B cell (primary cell): ENCODE measurements at places on chromosomes 7 and 10.

- no peak for DNase-seq
Measured at GRCh38 chr10:52452600-52453493, 138.8 kb downstream of the DKK1 start.

GRCh38 chr7:116041615-116042014, 11.1 kb upstream of the TFEC start:
- no peak for DNase-seq

DNA sequence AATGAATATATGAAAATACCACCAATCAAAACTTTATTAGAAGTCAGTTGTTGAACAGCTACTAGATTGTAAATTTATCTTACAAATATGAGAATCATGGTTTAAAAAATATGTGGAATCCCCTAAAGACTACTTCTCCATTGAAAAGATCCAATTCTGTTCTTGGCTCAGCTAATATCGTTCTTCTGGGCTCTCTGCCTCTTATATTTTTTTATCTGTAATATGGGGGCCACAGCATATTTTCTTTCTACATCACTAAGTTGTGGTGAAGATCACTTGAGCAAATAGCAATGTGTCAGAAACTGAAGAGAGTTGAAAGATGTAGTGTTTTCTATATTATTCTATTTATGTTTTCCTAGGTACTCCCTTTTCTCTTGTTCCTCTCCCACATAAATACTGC, 198.1 kb downstream of the FZD1 start:
- no peak for DNase-seq

DNA sequence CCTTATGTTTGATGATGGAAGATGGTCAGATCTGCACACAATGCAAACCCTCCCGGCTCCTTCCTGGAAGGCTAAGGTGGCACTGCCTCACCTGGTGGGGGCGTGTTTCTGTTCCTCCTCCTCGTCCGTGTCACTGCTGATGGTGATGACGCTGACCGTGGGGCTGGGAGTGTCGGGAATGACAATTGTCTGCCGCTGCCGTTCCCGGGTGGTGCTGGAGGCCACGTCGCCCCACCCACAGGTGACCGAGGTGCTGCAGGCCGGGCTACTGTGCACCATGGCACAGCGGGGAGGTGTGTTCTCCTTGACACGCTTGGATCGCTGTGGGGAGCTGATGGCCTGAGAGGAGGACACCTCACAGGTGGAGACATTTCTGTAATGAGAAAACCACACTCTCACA, 73.1 kb downstream of the CLEC2L start:
- DNase-seq, result no peak

DNA sequence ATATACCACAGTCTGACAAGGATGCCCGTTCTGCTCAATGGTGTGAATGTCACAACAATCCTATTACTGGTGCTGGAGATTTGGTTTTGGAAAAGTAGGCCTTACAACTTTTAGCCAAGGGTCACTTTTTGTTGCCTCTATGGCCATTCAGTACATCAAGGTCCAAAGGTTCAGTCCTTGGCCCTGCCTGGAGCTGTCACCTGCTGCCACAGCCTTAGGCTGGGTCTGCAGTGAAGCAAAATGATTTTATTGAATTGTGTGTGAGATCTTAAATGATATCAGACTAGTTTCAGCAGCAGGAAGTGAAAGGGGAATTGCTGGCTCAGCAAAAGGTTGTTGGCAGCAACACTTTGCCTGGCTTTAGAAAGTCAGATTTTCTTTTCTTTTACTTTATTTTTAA, 427.6 kb downstream of the THSD7A start:
- DNase-seq, result no peak

DNA sequence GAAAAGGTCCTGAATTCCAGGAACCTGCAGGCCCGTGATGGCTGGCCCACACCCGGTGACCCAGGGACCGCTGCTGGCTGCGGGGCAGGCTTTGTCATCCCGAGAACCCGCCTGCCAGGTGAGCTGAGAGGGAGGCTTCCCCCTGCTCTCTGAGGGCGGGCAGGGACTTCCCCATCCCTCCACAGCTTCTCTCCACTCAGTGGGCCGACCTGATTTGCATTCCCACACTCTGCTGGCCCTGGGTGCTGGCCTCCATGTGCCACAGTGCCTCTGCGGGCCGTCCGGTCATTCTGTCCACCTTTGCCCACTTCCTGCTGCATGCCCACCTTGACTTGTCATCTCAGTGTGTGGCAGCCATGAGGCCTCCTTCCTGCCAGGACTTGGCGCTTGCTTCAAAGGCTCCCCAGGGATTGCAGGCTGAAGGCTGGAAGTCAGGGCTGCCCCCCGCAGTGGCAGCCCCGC, 35.3 kb downstream of the PALD1 start:
- DNase-seq, result peak; percentile 72

DNA sequence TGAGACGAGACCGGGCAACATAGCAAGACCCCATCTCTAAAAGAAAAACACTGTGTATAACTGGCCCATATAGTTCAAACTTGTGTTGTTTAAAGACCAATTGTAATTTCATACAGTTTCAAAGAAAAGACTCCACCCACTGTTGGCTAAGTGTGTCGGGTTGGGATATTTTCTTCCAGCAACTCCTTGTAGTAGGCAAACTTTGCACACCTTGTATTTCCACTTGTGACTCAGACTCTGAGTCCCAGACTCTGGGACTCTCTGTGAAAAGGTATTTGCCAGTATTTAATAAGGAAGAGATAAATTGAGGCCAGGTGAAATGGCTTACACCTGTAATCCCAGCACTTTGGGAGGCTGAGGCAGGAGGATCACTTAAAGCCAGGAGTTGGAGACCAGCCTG, 29.3 kb upstream of the RHBDD2 start:
- no peak for DNase-seq

GRCh38 chr7:125336326-125336725, 406.7 kb upstream of the POT1 start:
- no peak for DNase-seq

GRCh38 chr7:39606941-39607340, 16.4 kb upstream of the RALA start:
- no peak for DNase-seq

DNA sequence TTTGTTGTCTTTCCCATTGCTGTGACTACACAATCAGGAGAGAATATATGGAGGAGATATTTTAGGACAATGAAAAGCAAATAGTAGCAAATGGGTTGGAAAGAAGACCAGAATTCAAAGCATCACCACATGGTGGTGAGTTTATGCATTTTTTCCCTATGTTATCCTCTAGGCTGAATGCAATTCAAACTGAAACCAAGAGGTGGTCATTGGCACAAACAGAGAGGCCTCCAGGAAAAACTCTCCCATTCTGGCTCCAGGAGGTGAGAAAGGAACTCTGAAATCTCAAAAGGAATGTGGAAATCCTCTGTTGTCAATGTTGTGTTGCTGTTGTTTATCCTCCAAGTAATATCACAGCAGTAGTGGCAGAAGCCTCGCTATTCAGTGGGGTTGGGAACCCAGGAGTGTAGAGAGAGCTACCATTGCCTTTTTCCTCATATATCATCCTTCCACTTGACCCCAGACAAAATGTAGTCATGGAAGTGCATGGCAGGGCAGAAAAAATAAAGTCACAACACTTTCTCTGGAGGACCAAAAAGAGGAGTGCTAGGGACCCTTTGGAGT, 819.1 kb downstream of the GRID1 start:
- DNase-seq, result no peak

GRCh38 chr7:25083201-25083600, 41.9 kb downstream of the CYCS start:
- DNase-seq, result no peak

- no peak for DNase-seq
Measured at GRCh38 chr10:78365694-78366093, 332.0 kb downstream of the RPS24 start.

- no peak for DNase-seq
Measured at GRCh38 chr10:110833234-110833940, 38.3 kb upstream of the PDCD4 start.

GRCh38 chr7:29884399-29885272, 78.3 kb downstream of the WIPF3 start:
- no peak for DNase-seq

GRCh38 chr10:65518379-65518778, 1407.5 kb upstream of the LRRTM3 start:
- DNase-seq, result no peak

GRCh38 chr7:158301207-158301606, 286.4 kb downstream of the PTPRN2 start:
- no peak for DNase-seq

DNA sequence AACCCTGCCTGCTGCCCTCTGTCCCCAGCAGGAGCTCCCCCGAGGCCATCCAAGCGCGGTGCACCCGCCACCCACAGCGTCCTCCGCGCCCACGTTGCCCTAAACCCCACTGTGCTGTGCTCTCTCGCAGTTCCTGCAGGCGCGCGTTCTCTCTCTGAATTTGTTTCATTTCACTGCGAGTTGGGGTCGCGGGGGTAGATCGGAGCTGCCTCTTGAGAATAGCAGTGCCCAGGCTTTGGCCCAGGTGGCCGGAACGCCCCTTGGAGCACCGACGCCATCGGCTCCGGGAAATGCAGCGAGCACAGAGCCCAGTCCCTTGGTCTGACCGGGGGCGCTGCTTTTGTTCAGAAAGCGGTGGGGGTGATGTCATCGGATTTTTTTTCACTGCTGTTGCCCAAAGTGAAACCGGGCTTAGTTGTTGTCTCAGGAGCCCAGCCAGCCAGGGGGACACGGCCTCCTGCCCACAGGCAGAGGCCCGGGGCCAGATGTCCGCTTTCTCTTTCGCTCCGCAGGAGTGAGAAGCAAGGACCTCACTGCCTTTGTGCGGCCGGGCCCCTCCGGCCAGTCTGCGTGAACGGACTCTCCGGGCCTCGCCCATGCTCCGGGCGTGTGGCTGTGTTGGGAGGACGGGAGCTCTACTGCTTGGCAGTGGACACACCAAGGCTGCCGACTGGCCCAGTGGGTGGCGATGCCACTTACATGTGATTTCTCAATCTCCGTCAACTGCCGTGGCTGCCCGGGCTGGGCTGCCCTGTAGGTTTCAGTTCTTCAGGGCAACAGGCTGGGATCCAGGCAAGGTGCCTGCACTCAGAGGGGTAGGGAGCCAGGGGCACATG, 43.1 kb downstream of the FOXK1 start:
- peak; percentile 74 for DNase-seq

- DNase-seq, result no peak
Measured at GRCh38 chr7:9890092-9890491, 1083.6 kb upstream of the PHF14 start.

DNA sequence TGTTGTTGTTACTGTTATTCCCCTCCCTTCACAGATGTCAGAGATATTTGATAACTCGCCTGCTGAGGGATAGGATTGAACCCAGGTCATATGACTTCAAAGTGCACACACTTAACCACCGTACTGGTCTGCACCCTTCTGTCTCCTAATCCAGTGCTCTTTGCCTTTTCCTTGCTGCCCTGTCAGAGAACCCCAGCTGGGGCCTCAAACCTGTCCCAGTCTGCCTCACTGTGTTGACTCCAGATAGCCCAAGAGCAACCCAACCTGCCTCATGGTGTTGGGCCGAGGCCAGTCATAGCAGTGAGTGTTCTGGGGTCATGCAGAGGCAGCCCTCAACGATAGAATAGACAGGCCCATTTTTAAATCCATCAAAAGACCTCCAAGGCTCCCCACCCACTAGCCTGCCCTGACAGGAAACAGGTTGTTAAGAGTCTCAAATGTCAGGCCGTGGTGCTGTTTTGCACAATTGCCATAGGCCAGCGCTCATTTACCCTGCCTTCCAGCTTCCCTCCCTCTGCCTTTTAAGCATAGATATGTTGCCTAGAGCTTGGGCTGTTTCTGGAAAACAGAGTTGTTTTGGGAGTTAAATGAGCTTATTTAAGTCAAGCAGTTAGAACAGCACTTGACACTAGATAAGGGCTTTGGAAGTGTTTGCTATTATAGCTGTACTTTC, 37.0 kb upstream of the PDCD4 start:
- no peak for DNase-seq

DNA sequence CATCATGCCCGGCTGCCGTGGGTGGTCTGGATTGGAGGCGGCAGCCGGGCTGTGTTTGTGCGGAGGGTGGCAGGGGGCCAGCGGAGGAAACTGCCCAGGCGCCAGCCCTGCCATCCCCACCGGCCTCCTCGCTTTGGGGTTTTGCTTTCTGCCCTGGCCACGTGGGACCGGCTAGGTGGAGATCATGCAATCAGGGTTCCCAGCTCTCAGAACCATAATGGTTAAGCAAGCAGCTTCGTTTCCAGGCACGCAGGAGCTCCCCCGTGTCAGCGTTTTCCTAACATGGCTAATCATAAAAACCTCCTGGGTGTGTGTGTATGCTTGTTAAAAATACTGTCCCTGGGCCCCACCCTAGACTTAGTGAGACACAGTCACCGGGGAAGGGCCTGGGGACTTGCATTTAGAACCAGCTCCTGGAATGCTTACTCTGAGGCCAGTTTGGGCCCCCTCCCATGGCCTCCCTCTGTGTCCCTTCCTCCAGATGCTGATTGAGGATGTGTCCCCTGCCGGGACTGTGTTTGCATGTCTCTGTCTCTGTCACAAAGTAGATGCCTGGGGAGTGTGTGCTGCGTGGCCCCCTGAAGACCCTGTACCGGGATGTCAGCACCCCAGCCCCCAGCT, 119.3 kb downstream of the CUX1 start:
- no peak for DNase-seq

DNA sequence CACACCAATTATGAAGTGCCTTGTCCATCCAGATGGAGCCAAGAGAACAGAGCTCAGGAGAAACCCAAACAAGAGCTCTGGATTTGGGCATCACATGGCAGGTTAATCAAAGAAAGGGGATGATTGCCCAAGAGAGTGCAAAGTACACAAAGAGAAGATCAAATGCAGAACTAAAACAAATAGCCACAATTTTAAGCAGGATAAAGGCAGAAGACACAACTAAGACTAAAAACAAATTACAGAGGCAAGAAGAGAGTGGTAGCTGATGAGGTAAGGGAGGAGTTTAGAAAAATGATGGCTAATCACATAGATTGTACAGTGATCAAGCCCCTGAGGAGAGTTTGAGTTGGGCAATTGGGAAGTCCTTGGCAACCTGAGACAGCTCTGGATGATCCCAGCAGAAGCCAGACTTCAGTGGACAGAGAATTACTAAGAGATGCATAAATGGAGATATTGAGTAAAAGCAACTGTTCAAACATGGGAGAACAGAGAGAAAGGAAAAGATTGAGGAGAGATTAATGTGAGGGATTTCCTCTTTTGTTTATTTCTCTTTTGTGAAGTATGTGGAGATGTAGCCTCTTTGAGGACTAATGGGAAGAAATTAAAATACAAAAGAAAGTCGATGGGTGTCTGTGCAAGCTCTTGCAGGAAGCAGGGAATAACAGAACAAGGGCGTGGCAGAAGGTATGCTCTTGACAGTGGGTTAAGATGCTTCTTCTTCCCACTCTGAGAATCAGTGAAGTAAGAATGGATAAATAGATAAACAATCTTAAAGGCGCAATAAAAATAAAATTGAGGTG, 101.9 kb downstream of the LRRN3 start:
- DNase-seq, result no peak

GRCh38 chr10:62376071-62377025, 2.2 kb downstream of the ZNF365 start:
- no peak for DNase-seq
